ENCODE measurements at places on chromosomes 12 and 14.

DNA sequence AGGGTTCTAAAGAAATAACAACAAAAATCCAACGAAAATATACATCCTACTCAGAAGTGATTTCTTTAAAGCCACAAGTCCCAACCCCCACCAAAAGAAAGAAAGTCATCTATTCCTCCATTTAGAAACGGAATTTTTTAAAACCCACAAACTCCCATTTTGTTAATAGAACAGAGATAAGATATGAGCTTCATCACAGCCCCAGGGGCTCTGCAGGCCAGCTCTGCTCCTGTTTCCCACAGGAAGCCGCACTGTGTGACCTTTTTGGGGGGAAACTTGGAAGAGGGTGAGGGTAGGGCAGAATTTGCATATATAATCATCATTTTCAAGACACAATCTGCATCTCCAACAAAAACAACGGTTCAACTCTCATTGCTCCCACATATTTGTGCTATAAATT lies 2.8 kb downstream of the FBXL14 start:
- DNase-seq: no peak

- no peak for DNase-seq
These were observed 75.0 kb upstream of the HIF1A start for GRCh38 chr14:61620130-61620946.

- no peak for DNase-seq
These were observed 20.7 kb downstream of the DTX1 start for GRCh38 chr12:113077057-113077858.

GRCh38 chr12:110093631-110094311 lies 30.4 kb upstream of the IFT81 start:
- no peak for DNase-seq

DNA sequence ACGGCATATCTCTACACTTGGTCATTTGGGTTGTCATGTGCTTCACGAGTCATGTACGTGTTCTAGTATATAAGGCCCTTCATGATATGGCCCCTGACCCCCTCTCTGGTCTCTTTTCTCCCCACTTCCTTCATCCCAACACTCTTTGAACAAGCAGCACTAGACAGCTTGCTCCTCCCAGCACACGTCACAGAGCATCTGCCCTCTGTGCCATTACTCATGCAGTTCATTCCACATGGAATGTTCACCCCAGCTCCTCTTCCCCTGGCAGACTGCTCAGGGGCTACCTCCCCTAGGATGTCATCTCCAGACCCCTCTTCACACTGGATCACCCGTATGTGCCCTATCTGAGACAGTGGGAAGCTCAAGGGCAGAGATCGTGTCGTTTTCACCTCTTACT lies 14.1 kb upstream of the LRP1-AS start:
- no peak for DNase-seq

DNA sequence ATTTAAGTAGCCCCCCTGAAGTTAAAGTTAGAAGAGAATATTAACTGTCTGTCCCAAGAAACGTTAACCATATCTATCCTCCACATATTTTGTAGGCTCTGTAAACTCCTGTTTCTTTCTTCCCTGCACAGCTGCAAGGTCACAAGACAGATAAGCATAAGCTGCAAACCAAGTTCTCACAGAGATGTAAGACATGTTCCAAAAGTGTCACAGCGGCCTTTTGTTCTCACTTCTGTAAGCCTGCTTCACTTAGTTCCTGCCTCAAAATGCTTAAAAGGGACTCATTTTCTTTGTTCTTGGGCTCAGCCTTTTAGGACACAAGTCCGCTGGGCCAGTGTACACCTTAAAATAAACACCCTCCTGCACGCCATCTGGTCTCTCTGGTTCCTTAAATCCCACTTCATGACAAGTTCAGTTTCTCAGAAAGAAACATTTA lies 3.2 kb downstream of the RNASE1 start:
- DNase-seq: no peak
